ENCODE measurements at places on chromosomes 3 and 15. TPM values are rescaled to one million over a fixed set of nuclear protein-coding genes. Genes with fewer than 3 reads are reported as not detected.

Gene CCR9
- not detected for total RNA-seq

- DNase-seq, result no peak
Measured at GRCh38 chr3:68880632-68881031, 51.7 kb downstream of the TAFA4 start.

DNA sequence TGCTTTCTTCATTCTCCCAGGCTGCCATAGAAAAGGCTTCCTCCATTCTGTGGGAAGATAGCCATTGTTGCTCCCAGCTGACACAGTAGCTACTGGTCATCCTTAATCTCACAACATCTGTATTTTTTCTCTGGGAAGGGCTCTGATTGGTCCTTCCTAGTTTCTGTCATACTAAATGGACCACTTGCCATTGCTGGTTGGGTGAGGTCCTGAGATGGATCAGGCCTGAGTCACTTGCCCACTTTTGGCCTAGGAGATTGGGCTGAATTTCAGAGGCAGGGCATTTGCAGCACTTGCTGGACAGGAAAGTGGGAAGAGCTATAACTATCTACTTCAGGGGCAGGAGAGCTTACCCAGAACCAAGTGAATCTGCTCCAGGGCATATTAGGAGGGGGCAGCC is 106.5 kb upstream of the PROK2 start:
- DNase-seq, result no peak

Gene PLCH1
- total RNA-seq, result 0.53 TPM

DNA sequence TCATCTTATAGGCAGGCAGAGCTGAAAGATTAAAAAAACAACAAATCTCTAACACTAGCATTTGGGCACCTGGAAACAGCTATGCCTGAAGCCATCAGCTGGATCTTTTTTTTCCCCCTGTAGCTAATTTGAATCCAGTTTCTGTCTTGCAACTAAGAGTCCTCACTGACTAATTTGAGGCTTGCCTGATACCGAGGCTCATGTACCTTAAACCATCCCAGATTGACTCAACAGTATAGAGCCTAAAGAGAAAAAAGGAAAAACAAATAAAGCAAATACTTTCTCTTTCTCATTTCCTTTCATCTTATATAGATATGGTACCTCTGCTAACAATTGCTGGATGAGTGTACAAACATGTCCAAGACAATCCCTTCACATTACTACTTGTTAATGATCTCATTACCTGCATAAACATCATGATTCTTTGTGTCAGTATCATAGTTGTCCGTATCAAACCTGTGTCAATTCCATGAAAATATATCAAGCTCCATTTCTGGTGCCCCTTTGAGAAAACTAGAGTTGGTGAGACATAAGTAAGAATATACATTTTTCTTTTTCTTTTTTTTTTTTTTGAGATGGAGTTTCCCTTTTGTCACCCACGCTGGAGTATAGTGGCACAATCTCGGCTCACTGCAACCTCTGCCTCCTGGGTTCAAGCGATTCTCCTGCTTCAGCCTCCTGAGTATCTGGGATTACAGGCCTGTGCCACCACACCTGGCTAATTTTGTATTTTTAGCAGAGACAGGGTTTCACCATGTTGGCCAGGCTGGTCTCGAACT is 43.1 kb downstream of the BHLHE40 start:
- no peak for DNase-seq

DNA sequence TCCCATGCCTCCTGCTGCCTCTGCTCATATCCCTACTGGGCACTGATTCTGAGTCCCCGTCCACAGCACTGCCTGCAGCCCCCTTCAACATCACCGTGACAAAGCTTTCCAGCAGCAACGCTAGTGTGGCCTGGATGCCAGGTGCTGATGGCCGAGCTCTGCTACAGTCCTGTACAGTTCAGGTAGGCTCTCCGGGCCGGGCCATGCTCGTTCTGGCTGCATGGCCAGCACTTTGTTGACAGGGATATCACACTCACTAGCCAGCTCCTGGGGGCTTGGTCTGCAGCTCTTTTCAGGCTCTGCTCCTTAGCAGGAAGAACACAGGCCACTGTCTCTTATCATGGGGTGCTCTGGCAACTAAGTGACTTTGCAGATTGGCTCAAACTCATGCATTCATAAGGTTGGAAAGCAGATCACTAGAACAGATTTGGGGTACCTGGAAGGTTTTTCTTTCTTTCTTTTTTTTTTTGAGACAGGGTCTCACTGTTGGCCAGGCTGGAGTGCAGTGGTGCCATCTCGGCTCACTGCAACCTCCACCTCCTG is 6.0 kb downstream of the TYRO3 start:
- DNase-seq, result no peak

DNA sequence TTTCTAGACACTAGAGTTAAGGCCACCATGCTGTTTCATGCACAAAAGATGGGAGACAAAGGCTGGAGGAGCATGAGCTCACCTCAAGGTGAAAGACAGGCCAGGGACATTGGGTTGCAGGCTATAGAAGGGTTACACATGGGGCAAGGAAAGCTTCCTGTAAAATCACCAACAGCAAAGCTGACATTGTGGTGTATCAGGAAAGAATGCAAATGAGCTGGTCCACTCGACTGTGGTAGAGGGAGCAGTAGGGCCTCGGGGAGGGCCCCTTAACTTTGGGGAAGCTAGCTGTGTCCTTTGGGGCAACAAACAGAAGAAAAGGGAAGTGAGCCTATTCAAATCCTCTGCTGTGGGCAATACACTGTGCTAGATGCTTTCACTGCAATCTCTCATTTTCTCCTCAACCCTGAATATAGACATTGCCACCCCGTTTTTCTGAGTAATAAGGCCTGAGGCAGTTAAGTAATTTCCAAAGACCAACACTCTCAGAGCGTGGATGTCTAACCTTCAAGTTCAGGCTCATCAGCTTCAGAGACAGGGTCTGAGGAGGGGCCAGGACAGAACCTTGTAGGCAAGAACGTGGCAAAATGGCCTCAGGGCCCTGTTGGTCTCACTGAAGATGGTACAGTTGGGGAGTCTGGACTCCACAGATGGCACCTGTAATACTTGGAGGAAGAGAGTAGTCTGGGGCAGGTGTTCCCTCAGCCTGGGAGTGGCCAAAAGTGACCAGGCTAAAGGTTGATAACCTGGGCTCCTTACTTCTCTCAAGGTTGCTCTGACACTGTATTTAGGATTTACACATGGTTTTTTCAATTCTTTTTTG is 24.1 kb downstream of the CX3CR1 start:
- DNase-seq, result no peak

Gene SLC41A3
- total RNA-seq, result 53.9 TPM

Gene SRGAP3
- 0.69 TPM for total RNA-seq

Gene ZNF609
- total RNA-seq, result 18.1 TPM

DNA sequence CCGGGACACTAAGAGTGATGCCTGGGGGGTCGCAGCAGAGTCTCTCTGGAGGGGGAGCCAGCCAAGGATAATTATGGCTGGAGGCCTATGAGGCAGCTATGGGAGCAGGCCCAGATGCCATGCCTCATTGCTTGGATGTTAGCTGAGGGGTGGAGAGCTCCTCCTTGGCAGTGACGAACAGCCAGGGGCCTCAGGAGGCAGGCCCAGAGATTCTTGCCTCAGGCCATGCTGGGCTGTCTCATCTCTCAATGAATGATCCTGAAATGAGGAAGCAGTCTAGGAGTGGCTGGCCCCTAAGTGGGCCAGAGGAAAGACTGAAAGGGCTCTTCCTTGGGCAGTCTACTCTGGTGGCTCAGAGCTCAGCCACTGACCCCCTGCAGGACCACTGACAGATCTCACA is 21.3 kb downstream of the KIF9 start:
- DNase-seq, result no peak

DNA sequence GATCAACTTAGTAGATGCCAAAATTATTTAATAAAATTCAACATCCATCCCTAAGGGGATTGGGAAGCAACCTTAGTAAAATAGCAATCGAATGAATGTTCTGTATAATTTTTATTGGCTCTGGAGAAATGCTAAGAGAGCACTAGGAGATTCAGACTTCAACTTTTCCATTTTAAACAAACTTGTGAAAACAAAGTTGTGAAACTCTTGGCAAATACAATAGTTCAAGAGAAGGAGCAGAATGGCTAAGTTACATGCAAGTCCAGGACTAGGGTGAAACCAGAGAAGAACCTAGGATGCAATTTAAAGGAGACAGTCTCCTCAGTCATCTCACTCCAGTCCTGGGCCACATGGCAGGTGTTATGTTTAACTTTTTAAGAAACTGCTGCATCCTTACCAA is 16.7 kb upstream of the ZNF280D start:
- no peak for DNase-seq

Gene TAGLN3
- total RNA-seq, result 17.9 TPM

GRCh38 chr15:46636206-46636605 is 1001.4 kb downstream of the SQOR start:
- peak; percentile 4 for DNase-seq

- DNase-seq, result no peak
Measured at GRCh38 chr3:130773366-130773765, 26.7 kb upstream of the PIK3R4 start.

- no peak for DNase-seq
Measured at GRCh38 chr3:60839246-60839645, 412.0 kb downstream of the FHIT start.

DNA sequence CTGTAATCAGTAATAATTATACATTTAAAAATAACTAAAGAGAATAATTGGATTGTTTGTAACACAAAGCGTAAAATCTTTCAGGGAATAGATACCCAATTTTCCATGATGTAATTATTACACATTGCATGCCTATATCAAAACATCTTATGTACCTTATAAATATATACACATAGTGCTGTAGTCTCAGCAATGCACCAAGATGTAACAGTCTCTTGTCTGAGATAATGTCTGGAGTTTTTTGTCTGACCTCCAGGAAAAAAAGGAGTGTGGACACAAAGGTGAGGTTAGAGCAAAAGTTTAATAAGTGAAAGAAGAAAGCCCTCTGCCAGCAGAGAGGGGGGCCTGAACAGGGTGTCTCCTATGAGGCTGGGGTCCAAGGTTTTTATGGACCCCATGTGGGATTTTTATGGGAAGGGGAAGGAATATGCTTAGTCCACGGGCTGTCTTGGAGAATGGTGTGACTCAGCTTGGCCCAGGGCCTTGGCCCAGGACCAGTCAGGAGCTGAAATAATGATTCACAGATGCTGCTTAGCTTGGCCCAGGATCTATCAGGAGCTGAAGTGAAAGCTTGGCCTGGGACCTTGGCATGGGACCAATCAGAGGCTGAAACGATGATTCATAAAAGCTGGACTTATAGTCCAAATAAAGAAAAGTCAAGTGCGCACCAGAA is 545.0 kb downstream of the ZPLD1 start:
- DNase-seq, result peak; percentile 96

DNA sequence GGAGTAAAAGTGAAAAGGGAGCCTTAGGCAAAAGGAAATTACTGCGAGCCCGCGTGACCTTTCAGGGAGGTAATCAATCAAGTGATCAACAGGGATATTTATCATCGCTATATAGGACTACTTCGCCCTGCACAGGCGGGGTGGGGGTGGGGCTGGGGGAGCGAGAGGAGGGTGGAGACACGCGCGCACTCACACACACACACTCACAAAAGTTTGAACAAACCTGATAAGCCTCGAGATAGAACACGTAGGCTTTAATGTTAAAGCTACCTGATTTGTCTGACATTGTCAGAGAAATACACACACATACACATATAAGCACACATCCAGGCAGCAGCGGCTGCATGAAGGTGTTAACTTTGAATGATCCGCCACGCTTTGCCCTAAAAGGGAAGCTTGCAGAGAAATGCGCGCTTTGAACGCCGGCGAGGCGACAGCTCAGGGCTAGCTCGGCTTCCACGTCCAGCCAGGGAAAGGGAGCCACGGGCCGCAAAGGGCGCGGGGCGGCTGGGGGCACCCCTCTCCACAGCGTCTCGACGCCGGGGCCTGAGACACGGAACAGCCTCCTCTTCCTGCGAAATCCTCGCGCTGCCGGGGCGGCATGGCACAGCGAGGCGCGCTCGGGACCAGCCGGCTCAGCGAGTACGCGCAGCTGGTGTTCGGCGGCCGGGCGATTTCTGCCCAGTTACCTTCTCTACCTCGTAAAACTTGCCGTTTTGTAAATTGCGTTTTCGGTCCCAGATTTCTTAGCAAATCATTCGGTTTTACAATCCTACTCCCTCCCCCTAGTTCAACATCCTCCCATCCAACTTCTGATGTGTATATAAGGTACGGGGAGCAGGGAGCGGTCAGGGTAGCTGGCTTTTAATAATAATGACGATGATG is 4.8 kb upstream of the MECOM start:
- DNase-seq, result peak; percentile 14

Gene TGM5
- total RNA-seq, result 0.20 TPM

DNA sequence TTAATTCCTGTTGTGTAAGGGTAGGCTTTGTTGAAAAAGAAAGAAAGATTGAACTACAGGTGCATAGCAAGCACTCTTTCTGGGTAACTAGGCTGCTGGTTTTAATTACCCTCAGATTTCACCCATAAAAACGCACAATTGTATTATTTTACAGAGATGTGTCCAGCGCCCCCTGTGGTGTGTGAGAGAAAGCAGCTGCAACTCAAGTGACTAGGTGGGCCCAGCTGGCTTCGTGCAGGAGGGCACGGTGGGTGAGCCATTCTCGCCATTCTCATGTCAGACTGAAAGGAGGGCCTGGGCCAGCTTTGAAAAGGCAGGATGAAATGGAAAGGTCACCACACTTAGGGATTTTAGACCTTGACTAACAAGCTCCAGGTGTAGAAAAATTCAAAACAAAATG is 122.6 kb downstream of the LRIG1 start:
- DNase-seq, result no peak
